ENCODE measurements at places on chromosomes 6 and 20. TPM values are rescaled to one million over a fixed set of nuclear protein-coding genes. Genes with fewer than 3 reads are reported as not detected.

DNA sequence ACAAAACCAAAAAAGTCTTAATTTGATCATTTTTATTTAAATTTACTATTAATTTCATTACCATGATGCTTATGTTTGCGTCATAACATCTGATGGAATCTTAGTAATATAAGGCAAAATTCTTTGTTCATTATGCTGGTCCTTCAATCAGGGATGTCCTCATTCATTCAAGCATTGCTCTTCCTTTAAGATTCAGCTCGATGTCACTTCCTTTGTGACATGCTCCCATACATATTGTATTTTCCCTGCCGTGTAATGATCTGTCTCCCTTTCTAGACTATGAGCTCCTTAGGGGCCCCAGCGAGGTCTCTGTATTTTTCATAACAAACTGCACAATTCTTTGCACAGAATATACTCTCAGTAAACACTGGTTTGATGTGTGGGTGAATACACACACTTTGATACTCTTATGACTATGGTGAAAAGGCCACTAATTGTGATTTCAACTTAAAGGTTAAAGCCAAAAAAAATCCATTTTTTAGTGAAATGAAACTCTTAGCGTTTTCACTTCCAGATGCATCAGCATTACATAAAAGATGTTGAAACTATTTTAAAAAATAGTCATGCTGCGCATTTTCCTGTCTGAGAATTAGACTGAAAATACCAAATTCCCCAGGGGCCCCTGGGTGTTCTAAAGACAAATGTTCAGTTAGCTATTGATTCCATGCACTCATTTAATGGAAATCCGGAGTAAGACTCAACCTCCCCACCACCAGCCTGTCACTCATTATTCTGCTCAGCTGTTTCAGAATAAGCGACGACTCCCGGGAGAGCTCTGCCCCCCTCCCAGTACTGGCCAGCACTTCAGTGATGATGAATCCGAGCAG lies 169.7 kb downstream of the ATXN1 start:
- H3K27me3 ChIP-seq: no peaks in the 10 kb centered on the region
- H3K27ac ChIP-seq: no peak overlapping the region
- no peaks in the 10 kb centered on the region for H3K4me1 ChIP-seq
- DNase-seq: no peak

- H3K36me3 ChIP-seq: no peaks in the 10 kb centered on the region
- H3K27ac ChIP-seq: no peak overlapping the region
- H3K4me1 ChIP-seq: no peaks in the 10 kb centered on the region
- H3K27me3 ChIP-seq: peaks cover 8% of the 10 kb centered on the region
- no peak overlapping the region for H3K4me3 ChIP-seq
Measured at GRCh38 chr6:160226118-160226591, 32.5 kb downstream of the SLC22A2 start.

GRCh38 chr6:111725446-111726112 lies 119.9 kb upstream of the TRAF3IP2 start:
- peaks cover 2% of the 10 kb centered on the region for H3K4me1 ChIP-seq
- H3K27me3 ChIP-seq: no peaks in the 10 kb centered on the region
- H3K4me3 ChIP-seq: no peak overlapping the region
- H3K36me3 ChIP-seq: no peaks in the 10 kb centered on the region
- no peak for DNase-seq

DNA sequence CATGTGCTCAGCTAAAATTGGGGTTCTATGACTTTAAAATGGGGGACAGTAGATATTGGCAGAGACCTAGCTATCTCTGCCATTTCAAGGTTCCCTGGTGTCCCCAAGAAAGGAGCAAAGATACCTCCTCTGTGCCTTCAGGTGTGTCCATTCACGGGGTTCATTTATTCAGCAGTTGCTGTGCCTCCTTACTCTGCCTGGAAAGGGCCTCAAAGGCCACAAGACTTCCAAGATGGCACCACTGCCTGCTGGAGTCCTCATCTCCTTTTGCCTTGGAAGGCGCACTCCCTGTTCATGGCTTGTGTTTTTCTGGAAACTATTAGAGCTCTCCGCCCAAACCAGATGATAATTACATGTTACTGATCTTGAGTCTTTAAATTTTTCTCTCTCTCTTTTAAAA lies 3.9 kb upstream of the ZBP1 start:
- DNase-seq: no peak
- H3K27ac ChIP-seq: no peak overlapping the region
- H3K4me3 ChIP-seq: no peak overlapping the region
- peaks cover 4% of the 10 kb centered on the region for H3K27me3 ChIP-seq
- H3K4me1 ChIP-seq: peaks cover 27% of the 10 kb centered on the region

DNA sequence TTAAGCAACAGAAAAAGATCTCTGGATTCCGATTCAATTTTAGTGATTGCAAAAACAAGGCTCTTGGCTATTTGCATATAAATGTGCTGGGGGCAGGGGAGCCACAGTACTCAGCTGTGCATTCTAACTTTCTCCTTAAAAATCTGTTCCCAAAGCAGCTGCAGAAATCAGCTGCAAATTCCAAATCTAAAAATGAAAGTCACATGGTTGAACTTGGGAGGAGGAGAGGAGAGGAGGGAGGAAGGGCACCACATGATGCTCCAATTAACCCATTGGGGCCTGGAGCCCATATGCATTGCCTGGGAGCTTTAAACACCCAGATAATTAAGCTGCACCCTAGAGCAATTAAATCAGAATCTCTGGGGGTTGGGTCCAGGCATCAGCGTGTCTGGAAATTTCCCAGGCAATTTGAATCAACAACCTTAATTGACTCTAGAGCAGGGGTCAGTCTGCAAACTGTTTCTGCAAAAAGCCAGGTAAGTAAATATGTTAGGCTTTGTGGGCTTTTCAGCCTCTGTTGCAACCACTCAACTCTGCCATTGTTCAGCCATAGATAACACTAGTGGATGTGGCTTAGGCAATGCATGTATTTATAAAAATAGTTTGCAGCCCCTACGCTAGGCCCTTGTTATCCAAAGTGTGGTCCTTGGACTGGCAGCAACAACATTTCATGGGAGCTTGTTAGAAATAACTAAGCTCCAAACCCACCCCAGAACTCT lies 508.1 kb downstream of the KIF16B start:
- DNase-seq: no peak
- no peak overlapping the region for H3K27ac ChIP-seq
- H3K36me3 ChIP-seq: no peaks in the 10 kb centered on the region
- no peaks in the 10 kb centered on the region for H3K27me3 ChIP-seq
- H3K4me1 ChIP-seq: no peaks in the 10 kb centered on the region

DNA sequence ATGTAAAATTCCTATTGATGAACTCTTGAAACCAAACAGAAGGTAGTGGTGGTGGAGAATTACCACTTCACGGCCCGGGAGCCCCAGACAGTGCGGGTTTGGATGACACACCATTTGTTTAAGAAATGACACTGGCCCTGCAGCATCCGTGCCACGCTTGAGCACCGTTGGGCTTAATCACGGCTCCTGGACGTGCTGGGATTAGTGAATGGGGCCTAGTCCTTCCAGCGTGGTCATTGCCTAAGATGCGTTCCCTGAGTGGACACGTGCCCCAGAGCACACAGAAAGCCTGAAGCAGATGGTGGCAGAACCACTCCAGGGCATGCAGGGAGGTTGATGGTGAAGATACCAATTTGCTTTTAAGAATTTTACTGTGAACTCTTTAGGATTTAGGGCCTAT lies 14.5 kb downstream of the STX16 start:
- H3K27ac ChIP-seq: no peak overlapping the region
- H3K4me3 ChIP-seq: no peak overlapping the region
- H3K27me3 ChIP-seq: no peaks in the 10 kb centered on the region
- peaks cover 57% of the 10 kb centered on the region for H3K36me3 ChIP-seq

The HTR1E gene
- total RNA-seq: not detected

The HMGN3 gene
- total RNA-seq: 328 TPM

The PRL gene
- 2.1 TPM for total RNA-seq
